ENCODE measurements at places on chromosomes 1 and 21.
A peak's percentile ranks its signal among the peaks of the same experiment; 100 is the strongest.

DNA sequence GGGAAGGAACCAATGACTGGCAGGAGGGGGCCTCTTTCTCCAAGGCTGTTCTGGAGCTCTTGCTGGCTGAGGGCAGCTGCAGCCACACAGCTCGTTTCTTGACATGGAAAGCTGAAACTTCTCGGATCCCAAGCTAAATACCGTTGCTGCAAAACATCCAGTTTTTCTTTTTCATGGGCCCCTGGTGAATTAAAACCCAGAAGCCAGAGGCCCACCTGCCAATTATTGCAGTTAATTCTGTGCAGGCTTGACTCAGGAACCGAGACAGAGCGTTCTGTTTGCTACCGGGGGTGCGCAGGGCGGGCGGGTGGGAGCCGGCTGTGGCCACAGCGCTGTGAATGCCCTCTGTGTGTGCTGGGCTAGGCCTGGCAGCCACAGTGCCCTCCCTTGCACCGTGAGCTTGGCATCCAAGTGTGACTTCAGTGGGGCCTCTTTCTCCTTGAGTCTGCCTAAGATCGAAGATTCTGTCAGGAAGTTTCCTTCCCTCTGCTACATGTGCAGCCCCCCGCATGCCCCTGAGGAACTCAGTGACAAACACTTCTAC is 19.9 kb upstream of the KCNE2 start:
- no peak for DNase-seq

GRCh38 chr1:37338658-37339057 is 135.7 kb upstream of the ZC3H12A start:
- DNase-seq = no peak

GRCh38 chr1:27833470-27833869 is 2.9 kb downstream of the PPP1R8 start:
- no peak for DNase-seq

- no peak for DNase-seq
Observed at GRCh38 chr1:192133350-192133926, 24.8 kb upstream of the RGS18 start.

- DNase-seq = peak; percentile 10
Observed at GRCh38 chr1:64650411-64650810, 94.5 kb upstream of the RAVER2 start.

DNA sequence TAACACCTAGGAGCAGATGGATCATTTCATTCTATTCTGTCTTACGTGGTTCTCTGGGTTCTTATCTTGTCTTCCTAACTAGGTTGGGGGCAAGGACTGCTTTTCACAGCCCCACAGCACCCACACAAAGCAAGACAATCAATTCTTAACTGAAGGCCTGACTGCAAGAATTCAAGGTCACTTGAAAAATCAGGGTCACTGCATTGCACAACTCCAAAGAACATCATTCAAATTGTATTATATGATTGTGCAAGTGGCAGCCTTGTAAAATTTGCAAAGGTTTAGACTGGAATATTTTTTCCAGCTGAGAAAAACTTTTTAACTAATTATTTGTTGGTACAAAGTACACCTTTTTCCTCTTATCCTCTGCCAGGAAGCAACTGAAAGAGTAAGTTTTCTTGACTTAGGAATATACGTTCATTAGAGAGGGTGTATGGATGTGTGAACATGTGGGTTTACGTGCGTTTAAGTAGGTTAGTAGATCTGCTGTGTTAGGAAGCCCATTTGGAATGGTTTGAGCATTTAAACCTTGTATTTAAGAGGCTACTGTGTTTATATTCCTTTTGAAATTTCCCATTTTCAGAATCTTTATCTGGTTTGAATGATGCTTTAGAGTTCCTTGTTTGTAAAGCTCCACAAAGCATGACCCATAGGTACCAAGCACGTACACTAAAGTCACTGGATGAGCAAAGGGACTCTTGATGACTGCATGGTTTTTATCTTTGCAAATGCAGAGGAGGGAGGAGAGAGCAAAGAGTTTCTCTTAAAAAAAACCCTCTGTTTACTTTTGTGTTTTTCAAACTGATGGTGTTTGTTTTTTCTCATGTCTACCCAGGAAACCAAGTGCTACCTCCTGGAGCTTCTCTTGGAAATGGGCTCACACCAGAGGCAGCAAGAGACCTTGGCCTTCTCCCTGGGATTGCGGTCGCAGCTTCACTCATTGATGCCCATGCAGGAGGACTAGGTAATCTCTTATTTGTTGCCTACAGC is 214.9 kb downstream of the FGGY start:
- no peak for DNase-seq

GRCh38 chr1:32333251-32333963 is 2.6 kb downstream of the MARCKSL1 start:
- DNase-seq = no peak

GRCh38 chr21:36125512-36126207 is 9.2 kb upstream of the CBR3 start:
- DNase-seq = peak; percentile 46

DNA sequence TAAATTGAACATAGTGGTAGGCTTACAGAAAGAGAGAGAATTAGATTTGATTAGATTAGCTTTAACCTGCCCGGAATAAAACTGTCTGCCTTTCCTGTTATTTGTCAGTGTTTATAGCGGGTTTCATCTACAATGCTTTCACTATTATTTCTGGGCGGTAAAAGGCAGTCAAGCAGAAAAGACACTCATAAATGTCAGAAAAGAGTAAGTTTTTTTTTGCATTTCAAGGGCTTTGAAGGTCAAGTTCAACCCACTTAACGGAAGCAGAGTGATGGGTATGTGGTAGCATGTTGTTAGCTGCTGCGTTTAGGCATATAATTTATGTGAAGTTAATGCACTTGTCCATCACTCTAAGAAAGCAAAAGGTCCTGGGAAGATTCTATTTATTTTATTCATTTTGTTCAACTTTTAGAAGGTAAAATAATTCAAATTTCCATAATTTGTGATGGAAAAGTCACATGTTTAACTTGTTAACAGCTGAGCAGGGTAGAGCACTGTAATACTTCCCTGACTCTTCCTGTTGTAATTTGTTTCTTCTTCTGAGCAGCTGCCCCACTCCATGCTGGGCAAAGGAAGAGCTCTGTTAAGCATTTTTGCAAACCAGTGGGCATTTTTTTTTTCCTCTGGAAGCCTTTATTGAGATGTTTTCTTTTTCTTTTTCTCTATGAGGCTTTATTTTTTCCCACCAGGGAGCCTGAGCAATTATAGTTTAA is 220.1 kb downstream of the ST6GALNAC3 start:
- DNase-seq = no peak

- DNase-seq = peak; percentile 80
Observed at GRCh38 chr1:220487297-220487820, 40.6 kb upstream of the MARK1 start.

DNA sequence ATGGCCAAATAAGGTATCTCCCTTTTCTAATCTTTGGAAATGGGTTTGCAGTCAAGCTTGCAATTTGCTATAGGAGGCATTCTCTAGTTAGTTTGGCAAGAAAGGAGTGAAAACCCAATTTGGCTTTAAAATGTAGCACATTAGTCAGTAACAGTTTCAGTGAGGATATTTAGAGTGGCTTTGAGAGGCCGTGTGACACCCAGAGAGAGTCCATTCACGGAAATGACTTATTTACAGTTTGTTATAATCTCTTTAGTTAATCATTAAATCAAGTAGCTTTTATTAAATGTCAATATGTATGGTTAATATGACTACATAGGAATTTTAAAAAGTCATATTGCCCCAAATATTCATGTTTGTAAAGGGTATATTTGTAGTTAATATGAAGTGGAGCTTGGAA is 9.6 kb downstream of the ZBTB18 start:
- no peak for DNase-seq

DNA sequence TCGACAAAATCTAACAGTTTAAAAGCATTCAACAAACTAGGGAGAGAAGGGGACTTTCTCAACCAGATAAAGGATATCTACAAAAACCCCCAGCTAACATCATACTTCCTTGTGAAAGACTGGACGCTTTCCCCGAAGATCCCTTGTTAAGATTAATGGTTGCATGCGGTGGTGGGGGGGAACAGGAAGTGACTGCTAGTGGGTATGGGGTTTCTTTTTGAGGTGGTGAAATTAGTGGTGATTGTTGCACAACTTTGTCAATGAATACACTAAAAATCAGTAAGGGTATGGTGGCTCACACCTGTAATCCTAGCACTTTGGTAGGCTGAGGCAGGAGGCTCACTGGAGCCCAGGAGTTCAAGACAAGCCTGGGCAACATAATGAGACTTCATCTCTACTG is 26.9 kb upstream of the EYA3 start:
- DNase-seq = peak; percentile 7

DNA sequence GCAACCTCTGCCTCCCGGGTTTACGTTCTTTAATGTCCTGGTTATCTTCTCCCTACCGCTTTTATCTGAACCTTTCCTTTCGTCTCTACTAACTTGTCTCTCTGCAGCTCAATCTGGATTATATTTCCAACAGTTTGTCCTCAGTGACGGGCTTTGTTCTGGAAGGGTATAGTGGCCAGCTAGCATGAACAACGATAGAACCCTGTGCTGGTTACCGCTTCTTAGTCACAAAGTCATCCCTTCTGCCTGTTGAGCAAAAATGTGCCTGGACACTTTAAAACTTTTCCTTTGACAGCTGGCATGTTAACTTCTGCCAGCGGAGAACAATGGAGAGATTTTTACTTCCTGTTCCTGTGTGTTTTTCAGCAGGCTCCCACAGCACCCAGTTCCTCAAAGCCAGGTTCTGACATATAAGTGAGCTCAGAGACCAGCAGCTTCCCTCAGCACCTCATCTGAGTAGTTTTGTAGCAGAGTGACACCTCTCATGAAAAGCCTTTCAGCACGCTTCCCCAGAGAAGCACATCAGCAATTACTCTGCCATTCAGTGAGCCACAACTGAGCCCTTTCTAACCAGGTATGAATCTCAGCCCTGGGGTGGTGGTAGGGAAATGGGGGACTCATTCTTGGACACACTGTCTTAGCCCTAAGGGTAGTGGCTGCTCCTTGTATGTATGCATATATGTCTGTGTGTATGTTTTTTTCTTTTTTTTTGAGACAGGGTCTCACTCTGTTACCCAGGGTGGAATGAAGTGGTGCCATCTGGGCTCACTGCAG is 23.6 kb upstream of the CCDC17 start:
- no peak for DNase-seq

- peak; percentile 91 for DNase-seq
Observed at GRCh38 chr1:5770981-5771765, 221.1 kb downstream of the NPHP4 start.

DNA sequence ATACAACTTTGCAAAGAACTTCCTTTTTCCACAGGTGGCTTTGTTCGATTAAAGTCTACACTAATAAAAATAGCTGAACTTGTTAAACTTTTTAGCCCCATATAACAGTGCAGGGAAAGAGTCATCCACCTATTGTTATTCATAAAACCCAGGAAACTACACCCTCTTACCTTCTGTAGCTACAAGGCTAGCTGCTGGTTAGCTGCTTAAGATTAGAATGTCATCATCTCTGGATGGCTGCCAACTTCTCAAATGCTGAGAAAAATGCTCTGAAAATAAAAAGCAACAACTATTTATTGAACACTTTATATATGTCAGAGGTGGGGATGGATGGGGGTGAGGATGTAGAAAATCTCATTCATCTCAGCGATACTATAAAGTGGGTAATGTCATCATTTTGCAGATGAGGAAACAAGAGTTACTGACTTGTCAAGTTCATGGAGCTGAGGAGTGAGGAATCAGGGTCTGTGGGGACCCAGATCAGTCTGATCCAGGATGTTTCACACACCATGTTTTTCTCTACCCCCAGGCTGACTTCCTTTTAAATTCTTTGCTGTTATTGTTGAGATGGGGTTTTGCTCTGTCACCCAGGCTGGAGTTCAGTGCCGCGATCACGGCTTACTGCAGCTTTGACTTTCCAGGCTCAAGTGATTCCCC is 17.1 kb downstream of the ATP5PF start:
- no peak for DNase-seq

DNA sequence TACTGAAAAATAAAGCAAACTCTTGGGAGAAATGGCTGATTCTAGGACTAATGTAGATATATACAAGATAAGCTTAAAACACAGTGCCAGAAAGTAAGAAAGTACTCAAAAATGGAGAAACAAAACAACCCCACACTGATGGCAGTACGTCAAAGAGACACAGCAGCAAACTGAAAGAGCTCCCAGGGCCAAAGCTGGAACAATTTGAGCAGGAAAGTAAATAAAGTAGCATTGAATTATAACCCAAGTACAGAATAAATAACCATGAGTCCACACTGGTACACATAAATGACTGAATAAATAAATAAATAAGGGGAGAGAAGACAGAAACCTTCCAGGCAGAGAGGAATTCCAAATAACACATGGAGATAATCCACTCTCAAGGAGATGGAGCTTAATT is 120.9 kb downstream of the GLUL start:
- no peak for DNase-seq

- DNase-seq = no peak
Observed at GRCh38 chr1:62057230-62057629, 137.4 kb upstream of the L1TD1 start.

- no peak for DNase-seq
Observed at GRCh38 chr1:244672946-244673682, 20.2 kb downstream of the DESI2 start.

DNA sequence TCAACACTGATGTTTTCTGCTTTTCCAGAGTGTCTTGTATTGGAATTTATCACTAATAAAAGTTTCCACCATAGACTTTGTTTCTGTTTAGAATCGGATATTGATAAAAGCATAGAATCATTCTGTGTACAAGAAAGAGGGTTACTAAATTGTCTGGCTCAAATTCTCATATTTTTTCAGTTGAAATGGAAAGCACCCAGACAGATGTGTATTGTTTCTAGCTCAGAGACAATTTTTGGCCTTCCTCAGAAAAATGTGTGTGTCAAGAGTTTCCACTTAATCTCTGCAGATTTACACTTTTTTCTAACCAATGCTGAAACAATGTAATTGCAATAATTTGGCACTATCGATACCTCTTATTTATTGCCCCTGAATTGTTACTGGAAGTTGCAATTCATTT is 20.2 kb downstream of the LHX9 start:
- DNase-seq = no peak

DNA sequence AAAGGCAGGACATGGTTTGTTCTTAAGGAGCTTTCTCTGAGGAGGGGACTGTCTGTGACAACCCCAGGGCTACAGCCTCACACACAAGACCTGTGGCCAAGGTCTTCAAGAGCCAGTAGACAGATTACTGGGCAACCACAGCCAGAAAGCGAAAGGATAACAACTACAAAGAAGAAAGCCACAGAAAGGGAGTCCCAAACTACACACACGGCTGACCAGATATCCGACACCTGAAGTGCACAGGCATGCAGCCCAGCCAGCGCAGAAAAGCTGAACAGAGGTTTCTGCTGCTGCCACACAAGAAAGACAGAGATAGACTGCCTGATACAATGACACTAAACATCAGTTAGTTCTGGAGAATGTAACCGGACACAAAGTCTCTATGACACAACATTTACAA is 21.4 kb upstream of the NADK start:
- no peak for DNase-seq

GRCh38 chr1:245645406-245645805 is 490.6 kb downstream of the KIF26B start:
- no peak for DNase-seq

Measured in mesendoderm (in vitro differentiated cells).